ENCODE measurements at places on chromosomes 12 and 14.
A peak's percentile ranks its signal among the peaks of the same experiment; 100 is the strongest.

DNA sequence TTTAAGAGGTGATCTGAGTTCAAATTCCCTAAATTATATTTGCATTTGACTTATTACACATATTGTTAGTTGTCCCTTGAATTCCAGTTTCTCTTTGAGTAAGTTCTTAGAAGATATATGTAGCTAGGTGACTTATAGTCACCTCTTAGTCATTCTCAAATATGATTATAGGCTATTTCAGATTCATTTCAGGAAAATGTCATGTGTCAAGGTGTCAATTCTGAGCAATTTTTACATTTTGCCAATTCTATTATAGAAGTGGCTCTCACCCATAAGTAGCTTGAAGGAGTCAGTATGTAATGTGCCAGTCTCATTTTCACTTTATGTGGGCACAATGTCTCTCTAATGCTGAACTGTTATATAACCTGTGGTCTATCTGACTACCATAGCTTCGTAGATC is 623.4 kb downstream of the DIO2 start:
- no peak for DNase-seq

DNA sequence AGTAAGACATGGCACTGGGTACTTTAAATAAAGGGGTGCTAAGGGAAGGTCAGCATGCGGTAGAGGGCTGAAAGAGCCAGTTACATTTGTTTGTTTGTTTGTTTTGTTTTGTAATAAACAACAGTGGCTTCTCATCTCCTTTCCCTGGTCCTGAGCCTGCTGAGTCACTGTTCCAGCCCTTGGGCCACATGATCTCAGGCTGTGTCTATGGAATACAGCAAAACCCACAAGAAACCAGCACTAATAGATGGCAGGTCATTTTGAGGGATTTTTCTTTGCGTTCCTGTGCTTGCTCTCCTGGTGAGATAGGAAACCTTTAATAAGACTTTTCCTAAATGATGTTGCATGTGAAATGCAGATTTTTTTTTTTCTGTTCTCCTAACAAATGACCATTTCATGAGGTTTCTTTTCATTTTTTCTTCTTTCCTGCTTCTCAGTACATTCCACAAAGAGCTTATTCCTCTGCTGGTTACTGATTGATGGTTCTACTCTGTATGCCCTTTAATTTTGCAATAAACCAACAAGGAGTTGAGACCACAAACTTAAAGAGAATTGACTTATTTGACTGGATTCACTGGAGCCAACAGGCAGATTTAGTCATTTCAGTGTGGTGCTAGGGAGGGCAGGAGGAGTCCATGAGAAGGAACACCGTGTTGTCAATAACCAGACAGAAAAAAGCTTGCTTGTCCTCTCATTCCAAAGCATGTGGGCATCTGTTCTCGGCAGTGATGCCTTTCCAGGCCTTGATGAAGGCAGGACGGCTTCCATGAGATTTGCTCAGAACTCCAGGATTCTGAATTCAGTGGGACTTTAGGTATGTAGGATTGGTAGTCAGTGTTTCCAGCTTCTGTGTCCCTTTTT is 459.2 kb downstream of the RAD51B start:
- no peak for DNase-seq

GRCh38 chr12:130127532-130127911 is 34.7 kb upstream of the FZD10 start:
- DNase-seq: no peak

- DNase-seq: no peak
Measured at GRCh38 chr12:56223571-56224101, 506 bp upstream of the NABP2 start.

DNA sequence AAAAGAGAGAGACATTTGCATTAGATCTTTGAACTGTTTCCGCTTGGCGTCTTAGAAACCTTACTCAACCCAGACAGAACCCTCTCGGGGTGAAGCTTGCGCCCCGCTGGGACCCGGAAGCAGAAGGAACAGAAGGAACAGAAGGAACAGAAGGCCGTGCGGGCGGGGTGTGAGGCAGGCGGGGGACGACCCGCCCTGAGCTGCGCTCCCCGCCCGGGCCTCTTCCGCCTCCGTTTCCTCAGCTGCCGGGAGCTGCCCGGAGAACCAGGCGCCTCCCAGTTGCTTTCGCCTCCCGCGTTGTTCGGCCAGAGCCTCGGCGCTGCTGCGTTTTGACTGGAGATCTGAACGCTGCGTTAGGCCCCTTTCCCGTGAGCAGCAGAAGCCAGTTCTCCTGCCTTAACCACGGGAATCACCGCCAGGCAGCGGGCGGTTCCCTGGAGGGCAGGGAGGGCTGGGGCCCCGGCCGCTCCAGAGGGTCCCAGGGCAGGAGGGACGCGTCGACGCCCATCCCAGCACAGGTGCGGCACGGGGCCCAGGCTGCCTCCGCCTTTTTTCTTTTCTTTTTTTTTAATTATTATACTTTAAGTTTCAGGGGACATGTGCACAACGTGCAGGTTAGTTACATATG is 19.3 kb upstream of the MMP17 start:
- DNase-seq: peak; percentile 65
